Large intestine (tissue), 12 donors: ENCODE measurements at places on chromosomes 11 and 22.

- no peak for DNase-seq
Measured at GRCh38 chr11:134027671-134028070, 41.2 kb upstream of the JAM3 start.

GRCh38 chr11:78715639-78716311, 141.1 kb upstream of the NARS2 start:
- DNase-seq, result peak; percentile 25

DNA sequence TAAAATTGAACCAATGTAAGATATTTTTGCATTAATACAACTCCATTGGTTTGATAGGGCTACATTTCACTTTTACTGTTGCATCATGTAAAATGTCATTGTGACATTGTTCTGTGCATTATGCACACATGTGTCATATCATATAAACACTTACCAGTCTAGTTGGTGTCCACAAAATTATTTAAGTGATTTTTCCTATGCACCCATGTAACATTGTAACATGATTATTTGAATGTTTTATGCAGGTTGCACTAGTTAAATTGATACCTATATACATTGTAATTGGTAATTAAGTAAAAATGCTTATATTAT, 9.6 kb upstream of the BIRC3 start:
- no peak for DNase-seq

DNA sequence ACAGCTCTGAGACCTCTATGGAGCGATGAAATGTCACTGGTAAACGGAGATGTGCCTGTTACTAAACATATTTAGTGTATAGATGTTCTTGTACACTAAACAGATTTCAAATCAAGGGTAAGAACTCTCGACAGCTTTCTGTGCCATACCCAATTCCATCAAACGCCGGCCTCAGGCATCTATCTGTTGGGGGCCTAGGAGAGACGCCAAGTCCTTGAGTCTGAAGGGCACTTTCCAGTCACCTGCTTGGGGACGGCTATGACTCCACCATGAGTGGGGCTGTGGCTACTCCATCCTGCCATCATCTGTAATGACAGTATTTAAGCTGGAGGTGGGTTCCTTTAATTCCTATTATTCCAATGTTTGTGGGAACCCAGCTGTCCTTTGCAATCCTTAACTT, 87.8 kb downstream of the SHANK2 start:
- no peak for DNase-seq

GRCh38 chr11:70633610-70634009, 235.3 kb downstream of the CTTN start:
- DNase-seq, result no peak

DNA sequence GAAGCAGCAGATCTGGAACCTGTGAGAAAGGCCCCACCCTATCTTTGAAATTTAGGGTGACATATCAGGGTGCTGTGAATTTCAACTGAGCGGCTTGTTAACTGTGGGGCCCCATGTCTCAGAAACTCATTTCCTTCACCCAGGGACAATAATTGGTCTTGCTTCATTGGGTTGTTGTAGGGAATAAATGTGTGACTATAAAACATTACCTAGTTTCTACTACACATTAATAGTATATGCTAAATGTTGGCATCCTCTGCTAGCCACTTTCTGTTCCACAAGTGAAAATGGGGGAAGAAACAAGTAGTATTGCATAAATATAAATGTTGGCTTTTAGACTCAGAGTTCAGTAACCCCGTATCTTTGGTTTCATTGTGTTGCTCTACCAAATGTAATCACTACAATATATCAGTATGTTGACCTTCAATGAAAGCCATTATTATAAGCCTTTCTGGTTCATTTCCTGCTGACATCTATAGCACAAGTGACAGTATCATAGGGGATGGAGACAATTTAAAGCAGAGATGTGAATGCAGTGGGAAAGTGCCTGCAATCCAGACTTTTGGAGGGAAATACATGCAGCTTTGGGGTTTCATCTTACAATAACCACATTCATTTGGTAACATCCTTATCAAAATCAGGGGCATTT, 905.5 kb upstream of the RAG2 start:
- DNase-seq, result no peak

DNA sequence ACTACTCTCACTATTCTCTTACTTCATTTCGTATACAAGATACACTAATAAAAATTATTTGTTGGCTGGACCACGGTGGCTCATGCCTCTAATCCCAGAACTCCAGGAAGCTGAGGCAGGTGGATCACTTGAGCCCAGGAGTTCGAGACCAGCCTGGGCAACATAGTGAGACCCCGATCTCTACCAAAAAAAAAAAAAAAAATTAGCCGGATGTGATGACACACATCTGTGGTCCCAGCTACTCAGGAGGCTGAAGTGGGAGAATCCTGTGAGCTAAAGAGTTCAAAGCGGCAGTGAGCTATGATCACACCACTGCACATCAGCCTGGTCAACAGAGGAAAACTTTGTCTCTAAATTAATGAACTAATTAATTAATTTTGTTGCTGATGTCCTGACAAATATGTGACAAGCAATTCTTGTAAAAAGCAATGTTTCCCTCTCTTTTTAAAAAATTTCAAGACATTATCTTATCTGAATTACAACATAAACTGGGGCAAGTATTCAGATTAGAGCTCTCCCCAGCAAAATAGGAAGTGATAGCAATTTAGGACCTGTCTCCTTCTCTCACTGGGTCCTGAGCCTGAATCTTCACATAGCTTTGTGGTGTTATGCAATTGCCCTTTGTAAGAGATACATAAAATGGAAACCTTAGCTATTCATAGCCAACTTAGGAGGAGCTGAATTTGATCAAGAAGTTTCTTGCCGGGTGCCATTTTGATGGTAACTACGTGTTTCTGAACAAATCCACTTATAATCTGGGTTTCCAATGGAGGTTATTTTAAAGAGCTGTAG, 17.6 kb upstream of the TMA7B start:
- DNase-seq, result no peak

DNA sequence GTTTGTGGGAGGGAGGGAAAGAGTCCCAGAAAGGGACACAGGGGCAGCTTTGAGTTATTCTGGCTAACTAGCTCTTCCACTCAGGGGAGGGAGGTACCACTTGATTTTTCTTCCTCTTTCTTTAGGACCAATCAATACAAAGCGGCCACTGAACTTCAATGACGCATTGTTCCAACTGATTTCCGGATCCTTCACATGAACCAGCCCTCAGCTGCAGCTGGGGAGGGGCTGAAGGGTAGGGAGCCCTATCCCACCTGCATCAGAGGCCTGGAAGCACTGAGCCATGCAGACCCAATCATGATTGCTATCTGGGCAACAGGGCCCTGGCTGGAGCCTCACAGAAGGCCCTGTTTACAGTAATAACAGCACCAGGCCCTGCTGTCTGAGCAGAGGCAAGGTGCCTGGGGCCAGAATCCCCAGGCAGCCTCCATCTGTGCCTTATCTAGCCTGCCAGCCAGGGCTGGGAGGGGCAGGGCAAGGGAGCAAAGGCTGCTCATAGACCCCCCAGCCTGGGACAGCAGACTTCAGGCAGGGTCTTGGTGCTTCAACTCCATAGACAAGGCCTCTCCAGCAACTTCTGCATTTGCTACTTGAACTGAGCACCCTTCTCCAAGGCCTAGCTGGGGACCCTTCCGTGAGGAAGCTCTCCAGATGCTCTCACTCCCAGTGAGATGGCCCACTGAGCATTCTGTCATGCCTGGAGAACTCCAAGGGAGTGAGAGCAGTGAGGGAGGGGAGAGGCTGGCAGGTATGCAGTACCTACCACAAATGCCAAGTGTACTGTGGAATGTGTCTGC, 22.5 kb downstream of the CLPB start:
- DNase-seq, result peak; percentile 20

- no peak for DNase-seq
Measured at GRCh38 chr11:126587541-126587940, 232.1 kb downstream of the ST3GAL4 start.

DNA sequence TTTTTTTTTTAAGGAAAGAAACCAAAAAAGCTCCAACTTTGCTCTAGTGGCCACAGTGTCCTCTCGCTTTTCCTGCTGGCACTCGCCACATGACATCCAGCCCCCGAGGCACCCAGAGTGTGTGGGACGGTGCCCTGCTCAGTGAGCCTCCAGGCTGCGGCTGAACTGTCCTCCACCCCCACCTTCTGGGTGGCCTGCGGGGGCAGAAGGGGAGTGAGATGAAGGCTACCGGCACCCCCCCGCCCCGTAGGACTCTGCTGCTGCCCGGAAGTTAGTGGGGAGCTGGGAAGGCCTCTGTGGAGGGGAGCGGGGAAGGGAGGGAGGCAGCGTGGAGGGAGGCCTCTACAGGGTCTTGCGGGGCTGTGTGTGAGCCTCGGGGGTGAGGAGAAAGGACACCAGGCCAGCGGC, 264.4 kb downstream of the CTTN start:
- DNase-seq, result no peak

GRCh38 chr11:10379022-10379421, 74.1 kb downstream of the ADM start:
- DNase-seq, result peak; percentile 22

DNA sequence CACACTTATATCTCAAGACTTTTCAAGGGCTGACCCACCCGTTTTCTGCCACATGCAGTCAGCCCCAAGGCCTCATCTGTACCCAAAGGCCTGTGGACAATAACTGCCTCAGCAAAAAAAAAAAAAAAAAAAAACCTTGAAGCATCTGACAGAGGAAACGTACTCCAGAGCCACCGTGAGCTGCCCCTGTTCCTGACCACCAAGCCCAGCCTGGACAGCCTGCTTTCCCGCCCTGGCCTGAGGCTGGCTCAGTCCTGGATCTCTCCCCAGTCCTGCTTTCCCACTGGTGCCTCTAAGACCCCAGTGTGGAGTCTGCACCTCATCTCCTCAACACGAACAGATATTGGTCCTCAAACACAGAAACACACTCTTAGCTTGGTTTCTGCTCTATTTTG, 66.5 kb downstream of the SLC35F2 start:
- DNase-seq, result no peak

- DNase-seq, result no peak
Measured at GRCh38 chr11:122271745-122272144, 155.7 kb upstream of the BLID start.

GRCh38 chr11:7591107-7591894, 77.5 kb downstream of the PPFIBP2 start:
- DNase-seq, result no peak

GRCh38 chr11:22807855-22808570, 21.6 kb downstream of the SVIP start:
- DNase-seq, result no peak

GRCh38 chr11:109426442-109427240, 4.7 kb downstream of the C11orf87 start:
- no peak for DNase-seq

DNA sequence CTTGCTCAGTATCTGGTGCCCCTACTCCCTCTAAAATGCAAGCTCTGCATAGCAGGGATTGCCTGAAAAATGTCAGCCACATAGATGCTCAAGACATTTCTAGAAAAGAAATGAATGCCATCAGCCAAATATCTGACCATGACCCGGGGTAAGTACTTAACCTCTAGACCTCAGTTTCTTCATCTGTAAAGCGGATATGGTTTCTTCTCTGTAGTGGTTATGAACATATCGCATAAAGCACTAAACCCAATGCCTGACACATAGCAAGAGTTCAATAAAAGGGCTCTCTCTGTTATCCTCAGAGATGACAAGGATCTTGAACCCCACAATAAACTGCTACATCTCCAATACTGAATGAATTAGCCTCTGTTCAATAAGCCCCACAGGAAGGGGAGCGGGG, 122.6 kb downstream of the ABTB2 start:
- no peak for DNase-seq

GRCh38 chr11:111976767-111977145, 39.6 kb downstream of the DIXDC1 start:
- no peak for DNase-seq

DNA sequence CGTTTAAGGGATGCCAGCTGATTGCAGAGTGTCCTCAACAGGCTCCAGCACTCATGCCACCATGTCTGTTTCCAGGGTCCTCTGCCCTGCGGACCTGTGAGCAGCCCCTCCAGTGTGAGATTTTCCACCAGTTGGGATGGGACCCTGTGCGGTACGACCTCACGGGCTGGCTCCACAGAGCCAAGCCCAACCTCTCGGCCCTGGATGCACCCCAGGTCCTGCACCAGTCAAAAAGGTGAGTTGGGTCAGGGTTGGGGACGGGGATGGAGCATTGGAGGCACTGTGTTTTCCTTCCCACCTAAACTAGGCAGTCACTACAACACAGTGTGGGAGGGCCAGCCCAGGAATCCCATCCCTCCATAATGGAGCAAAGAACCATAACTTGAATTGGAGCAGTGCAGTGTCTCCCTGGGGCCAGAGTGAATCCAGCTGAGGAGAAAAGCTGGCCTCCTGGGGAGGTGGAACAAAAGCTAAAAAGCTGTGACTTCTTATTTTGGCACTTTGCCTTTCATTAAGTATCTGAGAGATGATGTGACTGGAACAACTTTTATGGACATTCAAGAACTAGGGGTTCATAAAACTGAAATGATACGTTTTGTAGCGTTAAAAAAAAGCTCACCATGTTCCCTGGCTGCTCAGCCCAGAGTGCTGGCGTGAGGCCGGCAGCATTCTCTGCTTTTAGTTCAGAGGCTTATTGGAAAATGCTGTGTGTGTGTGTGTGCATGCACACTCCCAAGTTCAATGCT, 101.8 kb downstream of the MYO18B start:
- DNase-seq, result no peak

GRCh38 chr11:60859616-60860250, 4.0 kb upstream of the PTGDR2 start:
- DNase-seq, result no peak

DNA sequence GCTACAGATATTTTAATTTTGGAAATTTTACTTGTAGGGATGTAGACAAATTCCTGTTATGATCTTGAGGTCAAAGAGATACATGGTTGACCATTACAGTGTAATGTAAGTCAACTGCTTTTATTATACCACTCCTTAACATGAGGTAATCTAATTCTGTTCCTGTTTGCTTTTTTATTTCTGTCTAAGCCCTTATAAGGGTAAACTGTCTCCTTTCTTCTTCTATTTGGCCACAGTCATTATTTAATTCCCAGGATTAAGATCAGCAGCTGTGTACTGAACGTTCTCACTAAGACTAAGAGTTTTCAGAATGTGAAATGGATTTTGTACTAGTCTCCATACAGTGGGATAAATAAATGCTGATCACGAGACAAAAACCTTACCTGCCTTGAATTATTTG, 32.8 kb downstream of the C2CD3 start:
- no peak for DNase-seq

GRCh38 chr11:94144664-94145063, 16.0 kb downstream of the PANX1 start:
- no peak for DNase-seq

GRCh38 chr22:39923696-39924095, 22.8 kb downstream of the GRAP2 start:
- DNase-seq, result no peak

GRCh38 chr11:15687342-15687741, 572.6 kb downstream of the INSC start:
- DNase-seq, result no peak

DNA sequence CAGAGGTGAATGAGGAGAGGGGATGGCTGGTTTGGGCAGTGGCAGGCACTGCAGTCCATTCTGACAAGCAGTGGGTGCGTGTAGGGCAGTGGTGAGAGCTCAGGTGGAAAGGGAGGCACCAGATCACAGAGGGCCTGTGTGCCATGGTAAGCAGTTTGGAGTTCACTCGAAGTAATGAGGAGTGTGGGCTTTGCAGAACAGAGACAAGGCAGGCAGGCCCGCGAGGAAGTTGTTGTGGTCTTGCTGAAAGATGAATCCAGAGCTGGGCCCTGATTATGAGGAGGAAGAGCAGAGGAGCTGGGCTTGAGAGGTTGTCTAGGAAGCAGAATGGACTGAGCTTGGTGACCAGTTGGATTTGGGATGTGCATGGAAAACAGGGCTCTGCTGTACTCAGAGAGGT, 1.6 kb upstream of the DNAJB13 start:
- no peak for DNase-seq
